ENCODE measurements at places on chromosomes 12 and 14.

DNA sequence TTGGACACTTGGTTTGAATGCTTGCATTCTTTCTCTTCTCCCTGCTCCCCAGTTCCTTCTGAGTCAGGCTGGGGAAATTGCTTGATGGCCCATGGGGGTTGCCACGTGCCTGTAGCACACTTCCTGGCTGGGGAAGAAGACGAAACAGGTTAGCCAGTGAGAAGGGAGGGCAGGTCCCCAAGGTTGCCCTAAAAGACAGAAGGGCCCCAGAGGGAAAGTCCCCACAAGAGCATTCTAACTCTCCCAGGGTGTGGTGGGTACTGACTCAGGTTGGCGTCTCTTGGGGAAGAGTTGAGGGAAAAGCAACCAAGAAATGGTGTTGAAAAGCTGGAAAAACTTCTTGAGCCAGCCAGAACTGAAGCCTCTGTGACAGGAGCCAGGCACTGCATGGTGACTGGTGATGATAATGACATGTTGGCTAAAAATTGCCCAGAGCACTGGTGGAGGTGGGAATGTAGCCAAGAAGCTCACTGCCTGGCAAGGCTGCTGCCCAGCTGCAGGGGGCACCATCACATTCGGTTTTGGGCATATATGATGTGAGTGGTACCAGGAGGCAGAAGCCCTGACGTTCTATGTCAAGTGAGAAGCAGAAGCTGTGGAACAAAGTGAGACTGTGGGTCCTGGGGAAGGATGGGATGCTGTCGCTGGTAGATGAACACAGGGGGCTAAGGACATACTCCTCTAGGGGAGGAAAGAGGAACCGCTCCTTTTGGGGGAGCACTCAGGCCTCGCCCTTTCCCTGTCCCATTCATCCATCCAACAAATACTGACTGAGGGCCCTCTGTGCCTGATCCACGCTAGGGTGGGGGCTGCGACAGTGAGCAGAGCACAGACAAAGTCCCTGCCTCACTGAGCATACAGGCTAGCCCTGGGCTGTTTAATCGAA, 8.1 kb upstream of the RABGGTA start:
- H3K4me3 ChIP-seq: no peak overlapping the region
- no peak for DNase-seq
- no peak overlapping the region for H3K27ac ChIP-seq
- H3K27me3 ChIP-seq: no peaks in the 10 kb centered on the region
- no peaks in the 10 kb centered on the region for H3K36me3 ChIP-seq
- H3K4me1 ChIP-seq: peaks cover 51% of the 10 kb centered on the region

DNA sequence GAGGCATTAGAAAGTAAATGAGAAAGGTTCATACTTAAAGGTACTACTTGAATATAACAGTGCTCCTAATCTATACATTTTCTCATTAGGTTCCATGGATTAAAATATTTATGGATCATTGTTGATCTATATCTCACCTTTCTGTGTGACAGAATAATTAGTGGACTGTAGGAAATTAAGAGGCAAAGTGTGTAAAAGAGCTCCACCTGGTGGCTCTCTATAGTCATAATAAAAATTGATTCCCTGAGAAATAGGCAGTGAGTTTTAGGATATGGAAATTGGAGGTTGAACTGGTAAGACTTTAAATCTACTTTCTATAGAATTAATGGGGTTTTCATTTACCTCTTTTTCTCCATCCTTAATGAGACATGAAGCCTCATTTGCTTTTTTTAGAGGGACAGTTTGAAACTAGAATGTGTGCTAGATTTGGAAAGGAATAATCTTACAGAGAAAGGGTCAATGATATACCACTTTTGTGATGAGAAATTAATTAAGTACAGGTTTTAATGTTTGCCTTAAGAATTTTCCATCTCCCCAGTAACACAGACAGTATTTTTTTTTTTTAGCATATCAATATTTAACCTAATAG, 11.8 kb upstream of the DERA start:
- H3K27ac ChIP-seq: no peak overlapping the region
- no peaks in the 10 kb centered on the region for H3K4me1 ChIP-seq
- H3K36me3 ChIP-seq: peaks cover 64% of the 10 kb centered on the region
- no peak overlapping the region for H3K4me3 ChIP-seq

DNA sequence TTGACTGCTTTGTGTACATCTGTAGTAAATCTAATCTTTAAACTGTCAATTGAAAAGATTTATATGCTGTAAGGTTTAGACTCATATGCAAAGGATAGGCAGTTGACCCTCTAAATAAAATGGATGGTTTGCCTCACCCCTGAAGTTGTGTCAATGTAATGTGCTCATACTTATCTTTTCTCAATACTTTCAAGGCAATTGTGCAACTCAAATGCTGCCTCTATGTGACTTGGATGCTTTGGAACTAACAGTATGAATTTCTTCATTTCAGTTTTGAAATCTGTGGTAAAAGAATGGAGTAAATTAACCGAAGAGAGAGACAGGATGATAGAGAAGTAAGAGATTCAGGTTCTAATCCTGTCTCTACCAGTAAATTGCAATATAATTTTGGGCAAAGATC, 9.7 kb downstream of the PDE6H start:
- H3K36me3 ChIP-seq: no peaks in the 10 kb centered on the region
- H3K4me1 ChIP-seq: no peaks in the 10 kb centered on the region
- H3K4me3 ChIP-seq: no peak overlapping the region
- no peaks in the 10 kb centered on the region for H3K27me3 ChIP-seq
- H3K27ac ChIP-seq: no peak overlapping the region

- no peak overlapping the region for H3K27ac ChIP-seq
- H3K27me3 ChIP-seq: no peaks in the 10 kb centered on the region
- no peaks in the 10 kb centered on the region for H3K36me3 ChIP-seq
- H3K4me3 ChIP-seq: no peak overlapping the region
- DNase-seq: no peak
Measured at GRCh38 chr12:94207849-94208621, 59.7 kb downstream of the PLXNC1 start.

GRCh38 chr12:89525305-89525823, 483 bp downstream of the POC1B start:
- peaks cover 44% of the 10 kb centered on the region for H3K4me1 ChIP-seq
- H3K27me3 ChIP-seq: no peaks in the 10 kb centered on the region
- H3K27ac ChIP-seq: peak overlapping the region; percentile 90
- H3K36me3 ChIP-seq: no peaks in the 10 kb centered on the region

- H3K4me1 ChIP-seq: no peaks in the 10 kb centered on the region
- peak; percentile 28 for DNase-seq
- no peaks in the 10 kb centered on the region for H3K36me3 ChIP-seq
- no peak overlapping the region for H3K4me3 ChIP-seq
Measured at GRCh38 chr14:104290756-104291122, 152.4 kb downstream of the KIF26A start.

- peaks cover 14% of the 10 kb centered on the region for H3K4me1 ChIP-seq
- H3K27ac ChIP-seq: peak overlapping the region; percentile 88
- H3K36me3 ChIP-seq: no peaks in the 10 kb centered on the region
- no peaks in the 10 kb centered on the region for H3K27me3 ChIP-seq
Measured at GRCh38 chr12:116818341-116818856, 62.8 kb downstream of the HRK start.

DNA sequence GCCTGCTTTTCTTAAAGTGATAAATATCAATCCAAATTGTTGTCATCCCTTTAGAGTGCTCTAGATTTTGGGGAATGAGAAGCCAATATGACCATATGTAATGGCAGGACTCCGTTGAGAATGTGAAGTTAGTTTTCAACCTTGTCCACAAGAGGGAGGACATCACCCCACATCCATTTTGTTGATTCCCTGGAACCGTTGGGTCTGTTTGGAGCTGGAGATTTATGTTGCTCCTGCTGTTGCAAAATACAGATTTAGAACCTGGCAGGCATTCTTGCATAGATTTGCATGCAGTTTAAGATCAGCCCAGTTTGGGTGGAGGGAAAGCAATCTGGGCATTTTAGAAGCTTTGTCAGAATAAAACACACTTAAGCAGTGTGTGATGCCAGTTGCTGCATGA, 620.1 kb downstream of the NRXN3 start:
- no peak overlapping the region for H3K4me3 ChIP-seq
- DNase-seq: no peak
- H3K36me3 ChIP-seq: no peaks in the 10 kb centered on the region
- no peak overlapping the region for H3K27ac ChIP-seq

- peak overlapping the region; percentile 80 for H3K27ac ChIP-seq
- DNase-seq: no peak
- no peaks in the 10 kb centered on the region for H3K27me3 ChIP-seq
- H3K36me3 ChIP-seq: peaks cover 36% of the 10 kb centered on the region
Measured at GRCh38 chr14:50773632-50774541, 57.1 kb downstream of the NIN start.

DNA sequence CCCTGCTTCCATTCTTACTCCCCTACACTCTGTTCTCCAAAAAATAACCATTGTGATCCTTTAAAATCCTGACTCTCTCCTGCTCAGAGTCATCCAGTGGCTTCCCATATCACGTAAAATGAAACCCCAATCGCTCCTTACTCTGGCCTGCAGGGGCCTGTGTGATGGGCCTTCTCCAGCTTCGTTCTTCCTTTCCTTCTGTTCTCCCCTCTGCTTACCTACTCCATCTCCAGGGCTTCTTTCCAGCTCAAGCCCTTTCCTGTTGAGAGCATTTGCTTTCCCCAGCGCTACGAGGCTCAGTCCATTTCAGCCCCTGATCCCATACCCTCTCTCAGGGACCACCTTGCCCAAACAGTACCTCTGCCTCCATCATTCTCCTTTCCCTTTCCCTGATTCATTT, 144.4 kb upstream of the ARHGAP5 start:
- H3K27ac ChIP-seq: no peak overlapping the region
- no peaks in the 10 kb centered on the region for H3K36me3 ChIP-seq
- H3K27me3 ChIP-seq: no peaks in the 10 kb centered on the region
- peaks cover 1% of the 10 kb centered on the region for H3K4me1 ChIP-seq
- H3K4me3 ChIP-seq: no peak overlapping the region

DNA sequence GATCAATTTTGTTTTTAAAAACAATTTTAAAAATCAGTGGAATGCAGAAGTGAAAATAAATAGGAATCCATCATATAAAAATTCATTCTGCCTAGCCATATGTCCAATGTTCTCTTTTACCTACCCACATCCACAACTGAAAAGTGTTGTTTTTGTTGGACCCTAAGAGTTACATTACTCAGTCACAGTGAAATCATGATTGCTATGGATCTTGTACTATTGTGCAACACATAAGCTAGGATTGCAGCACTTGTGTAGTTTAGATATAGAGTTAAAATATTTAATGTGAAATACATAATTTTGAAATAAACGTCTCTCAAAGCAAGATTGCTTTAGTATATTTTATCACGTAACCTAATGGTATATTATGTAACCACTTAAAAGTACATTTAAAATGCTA, 213.3 kb upstream of the CLEC14A start:
- H3K27ac ChIP-seq: no peak overlapping the region
- H3K4me3 ChIP-seq: no peak overlapping the region
- no peaks in the 10 kb centered on the region for H3K4me1 ChIP-seq
- DNase-seq: no peak
- no peaks in the 10 kb centered on the region for H3K36me3 ChIP-seq

GRCh38 chr12:83361475-83361874, 674.8 kb downstream of the TMTC2 start:
- no peaks in the 10 kb centered on the region for H3K4me1 ChIP-seq
- no peaks in the 10 kb centered on the region for H3K36me3 ChIP-seq
- no peak overlapping the region for H3K27ac ChIP-seq
- no peak overlapping the region for H3K4me3 ChIP-seq

DNA sequence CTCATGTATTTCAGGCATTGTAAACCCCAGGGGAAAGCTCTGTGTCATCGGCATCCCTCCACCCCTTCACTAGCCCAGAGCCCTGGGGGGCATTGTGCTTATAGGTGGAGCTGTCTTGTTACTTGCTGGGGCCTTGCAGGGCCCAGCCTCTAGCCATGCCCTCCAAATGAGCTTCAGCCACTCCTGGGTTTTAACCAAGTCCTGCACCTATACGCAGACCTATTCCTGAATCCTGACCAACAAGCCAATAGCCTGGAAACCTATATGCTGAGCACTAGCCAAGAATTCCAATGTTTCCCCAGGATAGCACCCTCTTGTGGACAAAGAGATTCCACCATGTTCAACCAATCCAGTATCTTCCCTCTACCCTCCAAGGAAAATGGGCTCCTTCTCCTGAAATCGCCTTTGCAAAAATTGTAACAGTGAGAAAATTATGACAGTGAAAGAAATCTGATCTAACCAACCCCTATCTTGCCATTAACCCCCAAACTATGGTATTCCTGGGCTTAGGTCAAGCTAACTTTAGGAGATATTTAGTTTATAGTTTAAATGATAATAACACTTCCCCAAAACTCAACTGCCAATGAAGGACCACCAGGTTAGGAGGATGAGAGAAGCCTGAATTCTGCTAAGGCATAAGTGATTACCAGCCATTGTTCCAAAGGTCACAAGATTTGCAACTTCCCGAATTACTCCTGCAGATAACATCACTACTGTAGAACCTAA, 55.5 kb downstream of the TTC7B start:
- H3K4me3 ChIP-seq: no peak overlapping the region
- no peak overlapping the region for H3K27ac ChIP-seq
- no peaks in the 10 kb centered on the region for H3K36me3 ChIP-seq
- H3K4me1 ChIP-seq: peaks cover 17% of the 10 kb centered on the region
- DNase-seq: no peak
- no peaks in the 10 kb centered on the region for H3K27me3 ChIP-seq

GRCh38 chr12:34376133-34376799, 354.0 kb downstream of the ALG10 start:
- DNase-seq: no peak
- H3K27me3 ChIP-seq: no peaks in the 10 kb centered on the region
- no peaks in the 10 kb centered on the region for H3K36me3 ChIP-seq
- no peak overlapping the region for H3K27ac ChIP-seq
- H3K4me3 ChIP-seq: no peak overlapping the region

DNA sequence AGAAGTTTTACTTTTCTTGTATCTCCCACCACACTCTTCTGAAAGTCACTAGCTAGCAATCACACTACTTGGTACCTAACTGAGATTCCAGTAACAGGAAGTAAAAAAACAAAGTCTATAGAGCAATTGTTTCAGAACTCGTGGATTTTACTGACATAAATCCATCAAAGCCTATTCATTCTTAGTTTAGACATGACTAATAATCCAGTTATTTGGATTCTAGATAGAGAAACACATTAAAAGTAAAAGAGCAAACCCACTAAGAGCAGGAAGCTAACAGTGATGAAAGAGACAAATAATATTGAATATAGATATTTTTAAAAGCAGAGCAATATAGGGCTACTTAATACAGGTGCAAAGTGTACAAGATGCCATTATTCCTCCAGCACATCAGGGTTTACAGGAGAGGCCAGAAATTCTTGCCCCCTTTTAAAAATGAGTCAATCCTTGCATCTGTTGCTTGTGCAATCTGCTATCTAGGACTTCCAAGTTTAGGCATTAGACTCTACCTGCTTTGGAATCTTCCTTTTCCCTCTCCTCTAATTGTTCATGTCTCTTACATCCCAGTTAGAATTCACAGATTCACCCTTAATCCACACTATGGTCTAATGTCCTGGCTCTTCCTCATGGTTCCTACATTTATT, 6.0 kb downstream of the HEATR5A start:
- no peaks in the 10 kb centered on the region for H3K36me3 ChIP-seq
- H3K27me3 ChIP-seq: no peaks in the 10 kb centered on the region
- no peak overlapping the region for H3K27ac ChIP-seq
- no peak overlapping the region for H3K4me3 ChIP-seq
- H3K4me1 ChIP-seq: peaks cover 43% of the 10 kb centered on the region

GRCh38 chr12:96091833-96092232, 56.4 kb upstream of the LTA4H start:
- H3K4me3 ChIP-seq: no peak overlapping the region
- H3K27ac ChIP-seq: no peak overlapping the region
- DNase-seq: no peak
- H3K4me1 ChIP-seq: no peaks in the 10 kb centered on the region
- no peaks in the 10 kb centered on the region for H3K27me3 ChIP-seq

- no peaks in the 10 kb centered on the region for H3K27me3 ChIP-seq
- no peaks in the 10 kb centered on the region for H3K36me3 ChIP-seq
- DNase-seq: no peak
- H3K4me3 ChIP-seq: no peak overlapping the region
Measured at GRCh38 chr12:69179786-69180185, 59.6 kb upstream of the CPSF6 start.
